ENCODE measurements at places on chromosomes 7 and 10.

DNA sequence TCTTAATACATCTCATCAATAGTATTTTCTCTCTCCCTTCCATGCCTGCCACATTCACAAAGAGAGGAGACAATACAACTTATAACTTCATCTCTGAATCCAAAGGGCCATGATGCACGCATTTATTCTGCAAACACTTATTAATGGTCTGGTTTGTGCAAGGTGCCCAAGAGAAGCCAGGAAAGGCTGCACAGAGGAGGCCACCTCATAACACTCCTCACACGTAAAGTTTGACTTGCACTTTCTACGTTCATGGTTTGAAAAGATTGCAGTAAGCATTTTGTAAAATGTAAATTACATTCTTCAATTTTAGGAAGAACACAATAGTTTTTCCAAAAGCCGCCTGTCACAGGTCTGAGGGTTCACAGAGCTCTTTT is 1.2 kb upstream of the PALS2 start:
- DNase-seq: no peak

GRCh38 chr10:129866894-129867293 is 97.2 kb downstream of the EBF3 start:
- DNase-seq: no peak

GRCh38 chr7:2231992-2232765 is 566 bp downstream of the MAD1L1 start:
- no peak for DNase-seq

- DNase-seq: no peak
These were observed 10.8 kb upstream of the CLDN4 start for GRCh38 chr7:73820013-73820412.

- no peak for DNase-seq
These were observed 19.2 kb downstream of the DUSP5 start for GRCh38 chr10:110516815-110517492.

- DNase-seq: no peak
These were observed 266.8 kb downstream of the INHBA start for GRCh38 chr7:41436139-41436538.

- DNase-seq: no peak
These were observed 320.6 kb downstream of the GATA3 start for GRCh38 chr10:8375137-8375536.

- no peak for DNase-seq
These were observed 69.4 kb downstream of the HYCC1 start for GRCh38 chr7:22944510-22944909.

DNA sequence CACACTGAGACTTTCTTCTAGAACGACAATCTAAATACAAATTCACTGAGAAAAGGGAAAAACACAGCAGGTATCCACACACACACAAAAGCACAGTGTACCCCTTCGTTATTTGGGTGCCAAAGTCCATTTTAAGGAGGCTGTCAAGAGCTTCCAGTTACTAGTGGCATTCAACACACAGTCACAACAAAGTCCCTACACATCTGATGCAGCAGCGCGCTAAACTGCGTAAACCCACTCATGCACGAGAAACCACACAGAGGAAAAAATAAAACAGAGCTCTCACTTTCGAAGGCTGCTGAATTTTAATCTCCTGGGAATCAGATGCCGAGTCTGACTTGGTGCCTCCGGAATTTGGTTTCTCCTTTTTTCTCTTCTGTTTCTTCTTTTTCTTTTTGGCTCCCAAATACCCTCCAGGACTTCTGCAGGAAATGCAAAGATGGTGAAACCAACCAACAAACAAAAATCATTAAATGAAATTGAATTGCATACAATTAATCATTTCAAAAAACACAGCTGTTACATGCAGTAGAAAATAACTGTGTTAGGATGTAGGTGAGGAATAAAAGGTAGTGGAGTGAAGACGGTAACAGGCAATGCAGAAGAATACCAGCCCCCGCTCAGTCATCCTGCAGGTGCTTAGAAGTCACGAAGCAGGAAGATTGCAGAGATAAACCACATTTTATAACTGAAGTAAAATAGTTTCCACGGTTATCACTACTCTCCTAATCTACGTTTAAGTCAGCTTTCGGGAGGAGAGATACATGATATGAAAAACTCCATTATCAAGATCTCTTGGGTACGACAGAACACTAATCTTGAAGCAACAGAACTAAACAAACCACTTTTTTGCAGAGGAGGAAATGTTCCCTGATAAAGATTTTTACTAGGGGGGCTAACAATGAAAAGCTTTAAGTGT is 27.1 kb downstream of the NMT2 start:
- DNase-seq: no peak

- no peak for DNase-seq
These were observed 267 bp downstream of the CALCR start for GRCh38 chr7:93574269-93574645.

- DNase-seq: no peak
These were observed 133.6 kb downstream of the TMEM26 start for GRCh38 chr10:61319386-61320256.

GRCh38 chr10:43322769-43323168 is 48.7 kb upstream of the FXYD4 start:
- DNase-seq: peak; percentile 53

- no peak for DNase-seq
These were observed 12.4 kb downstream of the CTBP2 start for GRCh38 chr10:125147971-125148439.

DNA sequence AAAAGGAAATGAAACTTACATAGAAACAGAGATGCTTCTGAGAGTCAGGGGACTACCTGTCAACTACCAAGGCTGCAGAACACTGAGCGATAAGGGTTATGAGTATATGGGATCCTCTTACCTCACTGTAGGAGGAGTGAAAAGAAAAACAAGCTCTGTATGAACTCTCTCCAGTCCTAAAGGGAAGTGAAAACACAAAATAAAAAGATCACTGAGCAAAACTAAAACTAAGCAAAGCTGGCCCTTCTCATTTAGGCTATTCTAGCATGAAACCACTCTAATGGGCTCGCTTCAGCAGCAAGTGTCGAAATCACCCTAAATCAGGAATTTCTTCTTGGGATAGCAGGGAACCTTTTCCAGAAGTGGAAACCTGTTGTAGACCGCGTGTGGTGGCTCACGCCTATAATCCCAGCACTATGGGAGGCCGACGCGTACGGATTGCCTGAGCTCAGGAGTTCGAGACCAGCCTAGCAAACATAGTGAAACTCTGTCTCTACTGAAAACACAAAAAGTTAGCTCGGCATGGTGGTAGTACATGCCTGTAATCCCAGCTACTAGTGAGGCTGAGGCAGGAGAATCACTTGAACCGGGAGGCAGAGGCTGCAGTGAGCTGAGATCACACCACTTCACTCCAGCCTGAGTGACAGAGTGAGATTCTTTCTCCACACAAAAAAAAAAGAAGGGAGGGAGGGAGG is 27.0 kb downstream of the DCLRE1C start:
- DNase-seq: no peak

DNA sequence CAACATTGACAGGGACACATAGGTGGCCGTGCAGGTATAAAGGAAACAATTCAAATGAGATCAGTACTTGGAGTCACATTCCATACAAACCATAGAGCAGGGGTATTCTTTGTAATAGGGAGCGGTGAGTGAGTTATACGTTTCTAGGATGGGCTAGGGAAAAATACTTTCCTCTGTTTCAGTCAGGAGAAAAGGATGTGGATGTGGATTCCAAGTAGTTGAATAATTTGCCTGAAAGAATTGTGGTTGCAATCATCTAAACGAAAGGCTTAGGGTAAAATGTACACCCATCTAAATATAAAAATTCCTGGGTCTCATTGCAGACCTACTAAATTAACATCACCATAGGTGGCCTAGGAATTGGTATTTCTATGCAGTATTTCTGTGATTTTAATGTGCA is 270.7 kb upstream of the IGFBP3 start:
- DNase-seq: no peak

- no peak for DNase-seq
These were observed 36.9 kb downstream of the CYP26A1 start for GRCh38 chr10:93110472-93111146.

- no peak for DNase-seq
These were observed 218.6 kb upstream of the INHBA start for GRCh38 chr7:41921453-41921981.

GRCh38 chr7:159139639-159140038 is 5.0 kb downstream of the VIPR2 start:
- DNase-seq: no peak

GRCh38 chr10:28467615-28468014 is 65.3 kb upstream of the WAC start:
- DNase-seq: no peak

DNA sequence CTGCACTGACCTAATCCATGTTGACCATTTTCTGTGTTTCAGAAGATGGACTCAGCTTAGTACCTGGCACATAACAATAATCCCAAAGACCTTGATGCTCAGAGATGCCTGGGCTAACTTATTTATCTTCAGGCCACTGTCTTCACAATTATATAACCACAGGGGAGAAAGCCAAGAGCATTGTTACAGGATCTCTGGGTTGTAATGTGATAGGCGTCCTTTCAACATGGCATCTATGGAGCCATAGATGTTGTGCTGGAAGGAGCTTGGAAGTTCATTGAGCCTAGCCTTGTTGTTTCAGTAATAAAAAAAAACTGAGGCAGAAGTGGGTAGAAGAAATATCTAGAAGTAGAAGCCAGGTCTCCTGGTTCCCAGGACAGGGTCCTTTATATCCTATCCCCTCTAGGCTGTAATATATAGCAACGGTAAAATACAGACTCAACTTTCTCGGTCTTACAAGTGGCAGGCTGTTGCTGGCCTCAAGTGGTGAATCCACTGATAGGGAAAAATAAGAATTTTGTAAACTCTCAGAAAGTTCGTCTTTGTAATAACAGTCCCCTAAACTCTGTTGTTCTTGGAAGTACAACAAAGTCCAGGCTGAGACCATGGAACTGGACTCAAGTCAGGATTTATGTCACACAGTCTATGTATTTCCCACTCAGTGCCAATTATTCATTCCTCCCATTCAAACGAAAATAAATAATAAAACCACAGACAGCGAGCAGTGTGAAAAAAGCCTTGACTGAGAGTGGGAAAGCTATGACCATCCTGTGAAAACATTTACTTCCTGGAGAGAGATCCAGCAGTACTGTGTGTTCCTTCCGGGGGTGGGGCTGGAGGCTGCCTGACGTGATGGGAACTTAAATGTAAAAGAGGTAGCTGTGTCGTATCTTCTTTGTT is 277.6 kb downstream of the REEP3 start:
- no peak for DNase-seq

- no peak for DNase-seq
These were observed 112.3 kb downstream of the JCAD start for GRCh38 chr10:29946953-29947700.

GRCh38 chr7:2824678-2825461 is 19.2 kb downstream of the GNA12 start:
- DNase-seq: no peak

DNA sequence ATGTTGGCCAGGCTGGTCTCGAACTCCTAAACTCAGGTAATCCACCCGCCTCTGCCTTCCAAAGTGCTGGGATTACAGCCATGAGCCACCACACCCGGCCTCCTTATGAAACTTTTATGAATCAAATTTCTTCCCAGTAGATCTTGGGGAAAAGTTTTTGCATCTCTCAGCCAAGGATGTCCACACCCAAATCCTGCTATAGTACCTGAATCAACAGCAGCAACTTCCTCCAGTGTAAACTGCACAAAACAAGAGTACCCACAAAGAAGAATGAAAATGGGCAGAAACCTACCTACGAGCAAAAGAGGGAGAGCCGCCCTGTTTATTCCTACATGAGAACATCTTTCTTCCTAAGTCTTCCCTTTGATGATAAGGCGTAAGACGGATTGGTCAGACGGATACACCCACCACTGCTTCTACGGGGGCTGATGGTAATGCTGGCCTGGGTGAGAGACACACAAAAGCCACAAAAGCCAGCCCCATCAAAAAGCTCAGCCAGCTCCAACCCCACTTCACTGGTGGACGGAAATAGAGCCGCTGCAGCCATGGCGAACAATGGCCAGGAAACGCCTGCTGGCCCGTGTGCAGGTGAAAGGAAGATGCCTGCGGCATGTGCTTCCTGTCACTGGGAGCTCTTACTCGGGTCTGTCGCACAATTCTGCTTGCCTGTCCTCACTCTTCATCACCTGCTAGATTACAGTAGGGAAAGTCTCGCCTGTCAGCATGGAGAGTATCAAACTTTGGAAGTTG is 10.4 kb downstream of the JCAD start:
- no peak for DNase-seq

- no peak for DNase-seq
These were observed 433.6 kb downstream of the GRM8 start for GRCh38 chr7:126819197-126819484.

DNA sequence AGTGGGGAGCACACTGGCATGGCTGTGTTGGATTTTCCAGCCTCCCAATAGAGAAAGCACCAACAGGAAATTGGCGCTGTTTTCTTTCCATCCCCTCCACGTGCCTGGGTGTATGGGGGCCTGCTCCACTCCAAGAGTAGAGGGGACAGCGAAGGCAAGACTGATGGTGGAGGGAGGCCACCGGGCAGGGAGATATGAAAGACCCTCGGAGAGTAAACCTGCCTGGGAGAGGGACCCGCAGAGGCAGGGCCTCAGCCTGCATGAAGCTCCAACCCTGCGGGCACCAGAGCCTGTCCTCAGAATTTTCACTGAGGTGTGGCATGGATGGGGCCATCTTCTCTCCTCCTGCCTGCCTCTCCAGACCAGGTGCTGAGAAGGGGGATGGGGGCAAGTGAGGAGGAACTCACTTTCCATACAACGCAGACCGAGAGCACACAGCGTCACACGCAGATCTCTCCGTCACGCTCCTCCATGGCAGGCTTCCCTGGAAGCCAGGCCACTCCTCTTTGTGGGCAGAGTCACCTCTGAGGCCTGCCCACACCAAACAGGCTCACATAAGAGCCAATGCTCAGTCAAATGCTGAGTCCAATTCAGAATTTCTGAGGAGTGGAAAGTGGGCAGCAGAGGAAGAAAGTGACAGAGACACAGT is 18.8 kb downstream of the ANXA11 start:
- DNase-seq: no peak

DNA sequence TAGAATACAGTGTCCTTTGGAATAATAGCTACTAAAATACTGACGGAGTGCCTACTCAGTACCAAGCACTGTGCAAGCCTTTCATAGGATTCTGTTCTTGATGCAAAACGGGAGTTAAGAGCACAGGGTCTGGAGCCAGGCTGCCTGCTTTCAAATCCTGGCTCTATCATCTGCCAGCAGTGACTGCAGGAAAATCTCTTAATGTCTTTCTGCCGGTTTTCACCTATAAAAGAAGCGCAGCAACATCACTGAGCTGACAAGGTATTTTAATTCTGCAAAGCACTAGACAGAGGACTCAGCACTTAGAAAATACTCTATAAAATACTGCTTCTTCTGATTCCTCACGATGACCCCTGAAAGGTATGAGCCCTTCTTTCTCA is 659 bp downstream of the FIGNL1 start:
- no peak for DNase-seq

- no peak for DNase-seq
These were observed 47.7 kb downstream of the VIPR2 start for GRCh38 chr7:159096736-159097581.

DNA sequence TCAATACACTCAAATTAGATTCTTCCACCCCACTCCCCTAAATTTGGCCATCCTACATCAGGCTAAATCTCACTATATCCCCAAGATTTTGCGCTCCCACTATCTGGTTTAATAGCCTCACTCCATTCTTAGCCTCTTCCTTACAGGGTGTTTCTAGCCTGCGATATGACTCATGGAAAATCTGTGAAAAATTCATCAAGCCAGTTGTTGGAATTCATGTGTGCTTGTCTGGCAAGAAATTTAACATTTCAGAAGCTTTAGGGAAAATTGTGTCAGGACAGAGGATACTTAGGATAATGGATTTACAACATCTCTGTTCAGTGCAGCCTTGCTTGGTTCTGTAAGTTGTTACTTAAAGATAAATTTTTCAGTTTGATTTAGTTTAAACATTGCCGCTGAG is 1249.9 kb upstream of the AUTS2 start:
- DNase-seq: no peak
